ENCODE measurements at places on chromosomes 4 and X.

DNA sequence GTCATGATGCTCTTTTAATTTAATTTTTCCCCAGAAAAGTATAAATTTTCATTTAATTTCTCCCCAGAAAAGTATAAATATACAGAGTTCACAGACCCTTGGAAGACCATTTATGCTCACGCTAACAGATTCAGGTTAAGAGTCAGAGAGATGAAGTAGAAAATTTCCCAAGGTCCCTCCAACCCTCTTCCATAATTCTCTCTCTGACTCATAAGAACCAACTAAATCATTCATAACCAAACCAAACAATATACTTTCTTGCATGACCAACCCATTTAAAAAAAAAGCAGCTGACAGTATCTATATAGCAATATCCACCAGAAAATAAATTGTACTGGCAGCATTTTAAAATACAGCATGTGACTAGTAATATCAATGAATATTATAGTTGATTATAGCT is 3.9 kb downstream of the KLHL8 start:
- no peak for DNase-seq

- no peak for DNase-seq
Observed at GRCh38 chrX:7828594-7828993, 14.4 kb upstream of the VCX start.

GRCh38 chr4:186780291-186781031 is 56.8 kb upstream of the FAT1 start:
- DNase-seq = no peak

- DNase-seq = no peak
Observed at GRCh38 chrX:5242091-5242790, 986.4 kb downstream of the NLGN4X start.

GRCh38 chr4:65825116-65825753 is 154.9 kb upstream of the EPHA5 start:
- no peak for DNase-seq

DNA sequence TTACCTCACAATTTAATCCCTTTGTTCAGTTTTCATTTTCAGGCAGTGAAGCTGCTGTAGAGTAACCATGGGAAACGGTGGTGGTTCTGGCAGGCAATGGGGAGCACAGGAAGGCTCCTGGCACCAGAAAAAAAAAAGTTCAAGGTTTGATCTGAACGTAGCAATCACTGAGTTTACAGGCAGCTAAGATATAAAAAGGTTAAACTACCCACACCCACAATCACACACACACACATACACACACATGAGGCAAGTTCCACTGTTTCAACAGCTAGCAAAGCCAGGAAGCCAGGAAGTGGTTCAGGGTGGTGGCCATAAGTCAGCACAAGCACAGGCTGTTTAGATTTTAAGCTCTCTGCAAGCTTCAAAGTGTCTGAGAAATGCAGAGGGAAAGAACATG is at the start of gene SULT1B1:
Gene SULT1B1, minus strand, starts transcription at position 166 of the 400 bp plus-strand sequence. CDS start 5,403 bp downstream, outside the sequence.
- peak; percentile 60 for DNase-seq

GRCh38 chrX:130109429-130110378 is 593 bp downstream of the ELF4 start:
- DNase-seq = no peak

GRCh38 chr4:92266521-92266920 is 37.2 kb upstream of the GRID2 start:
- DNase-seq = no peak

GRCh38 chr4:15526924-15527592 is 57.4 kb downstream of the CC2D2A start:
- DNase-seq = no peak

DNA sequence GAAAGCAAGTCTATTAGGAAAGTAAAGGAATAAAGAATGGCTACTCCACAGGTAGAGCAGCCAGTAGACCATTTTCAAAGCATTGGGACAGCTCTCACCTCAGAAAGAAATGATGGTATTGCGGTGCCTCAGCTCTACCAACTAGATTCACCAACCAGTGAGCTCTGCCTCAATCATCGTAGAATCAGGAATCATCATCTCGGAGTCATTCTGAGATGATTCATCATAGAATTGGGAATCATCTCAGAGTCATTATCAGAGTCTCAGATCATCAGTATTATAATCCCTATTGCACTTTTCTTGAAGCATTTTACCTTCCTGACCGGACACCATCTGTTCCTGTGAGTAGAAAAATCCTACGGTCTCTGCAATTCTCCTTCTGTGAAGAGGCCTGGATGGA is 17.5 kb upstream of the SAT1 start:
- no peak for DNase-seq

- DNase-seq = no peak
Observed at GRCh38 chrX:39883666-39884065, 214.1 kb downstream of the BCOR start.

GRCh38 chrX:76657499-76657898 is 230.0 kb downstream of the MAGEE1 start:
- no peak for DNase-seq

- no peak for DNase-seq
Observed at GRCh38 chr4:150096625-150097024, 18.4 kb downstream of the DCLK2 start.

DNA sequence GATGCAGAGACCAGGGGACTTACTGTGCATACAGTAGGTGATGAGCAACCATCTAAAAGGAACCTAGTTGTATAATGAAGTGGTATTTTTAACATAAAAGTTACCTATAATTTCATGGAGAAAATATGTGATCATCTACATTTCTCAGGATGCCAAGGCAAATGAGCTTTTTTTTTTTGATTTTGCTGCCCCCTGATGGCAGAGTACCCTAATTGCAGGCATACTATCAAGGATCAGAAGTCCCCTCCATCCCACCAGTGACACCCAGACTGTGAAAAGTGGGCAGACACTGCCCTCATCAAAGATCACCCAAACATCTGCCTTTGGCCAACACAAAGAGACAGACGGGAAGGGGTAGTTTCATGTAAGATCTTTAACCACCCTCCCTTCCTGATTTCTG is 9.6 kb upstream of the ABLIM2 start:
- DNase-seq = no peak

DNA sequence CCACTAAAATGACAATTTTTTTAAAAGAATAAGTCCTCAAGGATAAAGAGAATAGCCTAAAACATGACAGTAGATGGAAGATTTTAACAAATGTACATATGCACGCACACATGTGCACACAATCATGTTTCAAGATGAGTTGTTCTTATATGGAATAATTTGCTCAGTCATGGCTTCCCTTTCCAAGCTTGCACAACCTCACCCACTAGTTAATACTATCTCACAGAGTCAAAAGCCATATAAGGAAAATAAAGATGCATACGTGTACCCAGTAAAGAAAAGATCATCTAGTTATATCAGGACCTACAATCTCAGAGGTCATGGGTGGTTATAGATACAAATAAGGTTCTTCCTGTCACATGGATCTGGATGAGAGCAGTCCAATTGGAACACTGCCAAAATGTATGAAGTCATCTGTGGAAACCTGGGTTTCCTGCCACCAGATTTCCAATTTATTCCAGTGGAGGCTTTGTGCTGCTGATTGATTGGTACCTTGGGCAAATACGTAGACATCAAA is 56.1 kb downstream of the FAM13A start:
- no peak for DNase-seq

DNA sequence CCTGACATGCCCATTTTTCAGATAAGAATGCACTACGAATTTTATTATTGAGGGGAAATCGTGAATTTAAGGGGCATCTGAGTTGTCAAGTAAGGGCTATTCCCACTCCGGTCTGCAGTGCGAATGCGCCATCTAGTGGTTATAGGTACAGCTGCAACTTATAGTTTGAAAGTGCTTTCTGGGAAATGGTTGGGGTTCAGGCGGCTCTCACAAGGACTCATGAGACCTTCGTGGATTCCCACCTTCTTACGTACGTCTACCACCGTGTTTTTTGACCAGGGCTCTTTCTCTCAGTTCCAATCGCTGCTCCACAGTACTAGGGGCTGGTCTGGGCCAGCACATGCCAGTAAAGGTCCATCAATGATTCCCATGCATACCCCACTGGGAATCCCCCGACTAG is 12.3 kb downstream of the MSL3 start:
- DNase-seq = peak; percentile 40

- no peak for DNase-seq
Observed at GRCh38 chrX:38375891-38376290, 23.5 kb downstream of the OTC start.

DNA sequence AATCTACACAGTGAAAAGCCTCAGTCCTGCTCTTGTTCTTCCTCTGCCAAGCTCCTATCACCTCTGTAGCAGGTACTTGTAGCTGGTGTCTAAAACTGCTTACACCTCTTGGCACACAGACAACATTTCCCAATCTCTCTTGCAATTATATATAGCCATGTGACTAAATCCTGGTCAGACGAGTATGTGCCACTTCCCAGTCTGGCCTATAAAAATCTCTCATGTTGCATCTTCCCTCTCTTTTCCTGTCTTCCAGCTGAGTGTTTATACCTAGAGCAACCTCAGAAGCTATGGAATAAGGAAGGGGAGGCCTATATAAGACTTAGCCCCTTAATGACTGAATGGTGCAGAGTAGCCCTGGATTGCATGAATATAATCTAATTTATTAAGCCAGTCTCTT is 105.8 kb downstream of the RNF150 start:
- DNase-seq = no peak

DNA sequence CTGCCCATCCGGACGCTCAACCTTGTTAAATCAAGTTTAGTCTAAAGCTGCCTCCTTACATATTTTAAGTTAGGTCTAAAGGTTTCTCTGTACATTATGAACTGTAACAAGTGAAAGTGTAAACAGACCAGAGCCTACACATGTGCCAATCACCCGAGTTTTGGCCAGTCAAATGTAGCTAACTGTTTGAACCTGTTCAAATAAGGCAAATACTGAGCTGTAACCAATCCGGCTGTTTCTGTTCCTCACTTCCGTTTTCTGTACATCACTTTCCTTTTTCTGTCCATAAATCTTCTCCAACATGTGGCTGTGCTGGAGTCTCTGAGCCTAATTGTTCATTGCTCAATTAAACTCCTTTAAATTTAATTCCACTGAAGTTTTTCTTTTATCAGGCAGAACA is 113.3 kb upstream of the SHISA3 start:
- no peak for DNase-seq

- no peak for DNase-seq
Observed at GRCh38 chr4:83489711-83490326, 4.9 kb upstream of the ABRAXAS1 start.

DNA sequence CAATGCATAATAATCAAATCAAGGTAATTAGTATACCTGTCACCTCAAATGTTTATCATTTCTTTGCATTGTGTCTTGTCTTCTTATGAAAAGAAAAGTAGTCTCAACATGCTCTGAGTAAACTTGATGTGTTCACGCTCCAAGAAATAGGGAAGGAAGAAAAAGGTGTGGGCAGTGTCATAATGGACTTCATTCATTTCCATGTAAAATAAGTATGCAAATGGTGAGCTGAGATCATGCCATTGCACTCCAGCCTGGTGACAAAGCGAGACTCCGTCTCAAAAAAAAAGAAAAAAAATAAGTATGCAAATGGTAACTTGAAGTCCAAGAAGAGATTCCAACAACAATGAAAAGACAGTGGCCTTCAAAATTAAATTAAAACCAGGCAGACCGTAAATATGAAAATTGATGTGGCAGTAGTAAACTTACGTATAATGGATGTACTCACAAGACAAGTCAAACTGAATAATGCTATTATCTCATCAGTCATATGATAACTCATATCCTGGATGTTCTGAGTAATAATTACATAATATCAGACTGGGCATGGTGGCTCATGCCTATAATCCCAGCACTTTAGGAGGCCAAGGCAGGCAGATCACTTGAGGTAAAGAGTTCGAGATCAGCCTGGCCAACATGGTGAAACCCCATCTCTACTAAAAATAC is 6.0 kb upstream of the CWH43 start:
- no peak for DNase-seq

DNA sequence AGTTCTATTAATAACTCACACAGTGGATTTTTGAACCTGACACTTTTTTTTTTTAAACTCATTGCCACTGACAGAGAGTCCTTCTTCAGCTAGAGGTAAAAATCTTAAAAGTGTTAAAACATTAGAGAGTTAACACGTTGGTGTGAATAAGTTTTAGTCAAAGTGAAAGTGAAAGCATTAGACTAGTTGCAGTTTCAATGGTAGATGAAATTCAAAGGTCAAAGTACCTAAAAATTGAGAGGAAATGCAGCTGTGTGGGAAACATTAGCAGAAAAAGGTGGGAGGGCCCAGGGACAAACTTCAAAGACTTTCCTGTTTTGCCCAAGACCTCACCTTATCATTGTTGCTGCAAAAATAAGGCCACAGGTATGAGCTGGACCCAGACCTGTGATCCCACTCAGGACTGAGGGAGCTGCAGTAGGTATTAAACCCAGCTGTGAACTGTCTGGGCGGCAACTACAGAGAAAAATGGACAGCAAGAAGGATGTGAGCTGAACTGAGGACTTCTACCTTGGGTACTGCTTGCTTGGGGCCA is 17.6 kb upstream of the GABRA4 start:
- no peak for DNase-seq

DNA sequence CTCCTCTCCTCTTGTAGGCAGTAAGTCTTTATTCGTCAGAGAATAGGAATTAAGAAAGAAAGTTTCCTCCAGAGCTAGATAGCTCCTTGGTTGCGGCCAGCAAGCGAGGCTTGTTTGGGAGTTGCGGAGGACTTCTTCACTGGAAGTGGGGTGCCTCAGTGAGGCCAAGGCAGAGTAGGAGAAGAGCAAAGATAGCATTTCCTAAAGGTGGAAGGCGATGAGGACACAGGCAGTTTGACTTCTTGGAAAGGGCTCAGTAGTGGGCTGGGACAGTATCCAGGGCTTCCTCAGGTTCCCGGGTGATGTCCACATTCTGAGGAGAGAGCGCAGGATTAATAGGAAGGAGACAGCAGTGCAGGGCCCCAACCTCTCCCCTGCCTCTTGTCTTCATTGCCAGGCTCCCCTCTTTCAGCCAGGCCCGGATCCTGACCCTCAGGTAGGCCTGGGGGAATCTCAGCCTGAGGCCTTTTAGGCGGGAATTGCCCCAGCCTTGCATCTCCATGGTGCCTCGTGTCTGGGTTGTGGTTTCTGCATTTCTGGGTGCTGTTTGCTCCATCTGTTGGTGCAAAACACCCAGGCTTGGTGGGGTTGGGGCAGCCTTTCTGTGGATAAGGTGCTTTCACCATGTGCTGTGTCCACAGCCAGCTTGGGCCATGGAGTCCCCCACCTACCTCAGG is 12.7 kb downstream of the TRO start:
- DNase-seq = no peak

GRCh38 chr4:101960431-101960830 is 169.9 kb downstream of the BANK1 start:
- DNase-seq = no peak

GRCh38 chr4:55157559-55158277 is 32.3 kb upstream of the KDR start:
- no peak for DNase-seq

- DNase-seq = no peak
Observed at GRCh38 chr4:149884529-149885181, 69.0 kb upstream of the IQCM start.

GRCh38 chr4:96465834-96466233 is 625.9 kb downstream of the PDHA2 start:
- no peak for DNase-seq

GRCh38 chrX:17038277-17038676 is 91.8 kb downstream of the REPS2 start:
- no peak for DNase-seq

Measured in T-cell (primary cell).